NT2/D1 (cell line): ENCODE measurements at places on chromosomes 11 and 22.

DNA sequence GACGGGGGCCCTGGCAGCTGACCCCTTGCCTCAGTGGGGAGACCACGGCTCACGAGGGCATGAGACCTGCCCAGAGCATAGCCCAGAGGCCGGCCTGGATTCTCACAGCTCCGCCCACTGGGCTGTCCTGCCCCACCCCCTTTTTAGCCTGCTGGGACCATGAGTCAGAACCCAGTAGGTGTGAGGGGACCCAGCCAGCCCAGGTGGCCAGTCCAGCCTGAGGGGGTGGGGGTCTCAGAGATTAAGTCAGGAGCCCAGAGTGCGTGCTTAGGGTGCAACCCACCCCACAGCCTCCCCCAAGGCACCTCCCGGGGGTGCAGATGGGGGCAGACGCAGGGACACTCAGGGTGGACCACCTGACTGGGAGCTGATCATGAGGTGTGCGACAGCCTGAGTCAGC, 40.1 kb upstream of the PPARA start:
- no peak for DNase-seq

DNA sequence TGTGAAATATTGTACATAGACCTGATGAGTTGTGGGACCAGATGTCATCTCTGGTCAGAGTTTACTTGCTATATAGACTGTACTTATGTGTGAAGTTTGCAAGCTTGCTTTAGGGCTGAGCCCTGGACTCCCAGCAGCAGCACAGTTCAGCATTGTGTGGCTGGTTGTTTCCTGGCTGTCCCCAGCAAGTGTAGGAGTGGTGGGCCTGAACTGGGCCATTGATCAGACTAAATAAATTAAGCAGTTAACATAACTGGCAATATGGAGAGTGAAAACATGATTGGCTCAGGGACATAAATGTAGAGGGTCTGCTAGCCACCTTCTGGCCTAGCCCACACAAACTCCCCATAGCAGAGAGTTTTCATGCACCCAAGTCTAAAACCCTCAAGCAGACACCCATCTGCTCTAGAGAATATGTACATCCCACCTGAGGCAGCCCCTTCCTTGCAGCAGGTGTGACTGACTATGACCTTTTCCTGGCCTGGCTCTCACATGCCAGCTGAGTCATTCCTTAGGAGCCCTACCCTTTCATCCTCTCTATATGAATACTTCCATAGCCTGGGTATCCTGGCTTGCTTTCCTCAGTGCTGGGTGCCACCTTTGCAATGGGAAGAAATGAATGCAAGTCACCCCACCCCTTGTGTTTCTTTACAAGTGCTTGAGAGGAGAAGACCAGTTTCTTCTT, 12.3 kb downstream of the PIK3IP1 start:
- DNase-seq = no peak

GRCh38 chr11:47413908-47414684, 5.7 kb downstream of the SLC39A13 start:
- DNase-seq = no peak

DNA sequence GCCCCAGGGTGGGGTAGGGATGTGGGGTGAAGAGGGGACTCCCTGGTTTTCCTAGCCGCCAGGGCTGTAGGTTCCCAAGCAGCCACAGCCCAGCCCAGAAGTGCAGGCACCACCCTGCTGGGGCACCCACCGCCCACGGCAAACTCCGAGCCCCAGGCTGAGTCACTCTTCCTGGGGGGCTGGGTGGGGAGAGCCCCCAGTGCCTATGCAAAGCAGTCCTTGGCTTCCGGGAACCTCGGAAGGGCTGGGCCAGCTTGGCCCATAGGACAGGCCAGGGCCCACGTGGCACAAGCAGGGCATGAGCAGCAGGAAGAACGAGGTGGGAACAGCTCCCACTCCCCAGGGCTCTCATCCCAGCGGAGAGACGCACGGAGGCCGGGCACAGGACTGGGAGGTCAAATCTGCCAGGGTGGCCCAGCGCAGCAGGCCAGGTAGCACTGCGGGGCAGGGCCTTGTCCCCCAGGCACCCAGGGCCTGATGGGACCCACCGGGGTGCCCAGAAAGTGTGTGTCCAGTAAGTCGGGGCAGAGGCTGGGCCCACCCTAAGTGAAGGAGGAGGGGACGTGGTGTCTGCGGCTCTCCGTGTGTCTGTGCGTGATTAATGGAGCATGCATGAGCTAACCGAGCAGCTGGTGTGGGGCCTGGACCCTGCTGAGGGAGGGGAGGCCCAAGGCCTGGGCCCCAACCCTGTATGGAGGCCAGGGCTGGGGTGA, 4.6 kb upstream of the IL17REL start:
- DNase-seq = no peak

GRCh38 chr11:37908219-37908548, 1310.1 kb upstream of the RAG2 start:
- no peak for DNase-seq

DNA sequence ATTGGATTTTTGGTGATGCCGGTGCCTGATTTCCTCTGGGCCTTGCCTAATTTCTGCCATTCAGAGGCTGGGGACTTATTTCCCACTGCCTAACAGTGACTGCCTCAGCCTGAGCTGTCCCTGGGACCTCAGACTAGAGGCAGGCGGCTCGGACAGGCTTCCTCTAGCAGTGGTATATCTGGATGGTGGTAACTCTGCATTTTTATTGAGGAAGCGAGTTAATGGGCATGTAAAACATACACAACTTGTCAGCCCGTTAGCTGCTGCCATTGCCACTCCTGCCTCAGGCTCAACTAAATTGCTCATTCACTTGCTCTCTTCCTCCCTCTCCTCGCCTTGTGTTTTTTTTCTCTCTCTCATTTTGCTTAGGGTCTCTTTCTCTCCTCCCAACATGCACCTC, 561.6 kb downstream of the BUD13 start:
- DNase-seq = no peak

DNA sequence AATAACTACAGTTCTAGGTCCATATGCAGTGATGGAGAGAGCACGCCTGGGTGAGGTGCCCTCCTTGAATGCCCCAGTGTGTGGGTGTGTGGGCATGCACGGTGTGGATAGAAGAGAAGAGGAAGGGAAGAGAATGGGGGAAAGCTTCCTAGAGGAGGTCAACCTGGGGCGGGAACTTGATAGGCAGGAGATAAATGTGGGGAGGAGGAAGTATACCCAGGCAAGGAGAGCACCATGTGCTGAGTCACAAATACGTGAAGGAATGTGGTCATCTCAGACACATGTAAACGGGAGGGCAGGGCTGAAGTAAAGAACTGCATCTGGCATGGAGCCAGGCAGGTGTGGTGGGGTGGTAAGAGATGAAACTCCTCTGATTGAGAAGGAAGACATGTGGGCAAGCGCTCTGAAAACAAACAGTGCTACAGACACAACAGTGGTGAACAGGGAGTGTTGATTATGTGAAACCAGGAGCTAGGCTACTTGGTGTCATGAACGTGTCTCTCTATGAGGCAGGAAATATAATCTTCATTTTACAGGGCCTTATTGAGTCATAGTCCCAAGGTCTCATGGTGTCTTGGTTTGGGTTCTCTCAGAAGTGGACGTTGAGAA, 61.5 kb upstream of the EED start:
- no peak for DNase-seq

DNA sequence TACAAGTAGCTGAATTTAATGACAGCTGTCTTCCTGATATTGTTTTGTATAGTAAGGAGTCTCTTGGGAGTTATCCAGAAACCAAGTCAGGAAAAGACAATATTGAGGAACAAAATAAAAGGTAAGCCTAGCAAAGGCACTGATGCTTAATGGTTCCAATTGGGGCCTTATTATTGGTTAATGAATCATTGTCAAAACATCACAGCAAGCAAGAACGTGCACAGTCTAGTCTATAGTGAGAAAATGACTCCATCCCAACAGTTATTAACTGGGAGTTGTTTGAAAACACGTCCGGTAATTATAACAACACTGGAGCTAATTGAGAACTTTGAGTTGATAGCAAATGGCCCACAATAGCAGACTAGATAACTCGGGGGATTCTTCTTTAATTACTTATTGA, 17.7 kb downstream of the BSX start:
- DNase-seq = no peak

GRCh38 chr22:46373159-46373558, 37.6 kb downstream of the TRMU start:
- DNase-seq = no peak
